ENCODE measurements at places on chromosomes 4 and X.

GRCh38 chrX:13506574-13506973 is 62.8 kb upstream of the EGFL6 start:
- peak; percentile 62 for DNase-seq

DNA sequence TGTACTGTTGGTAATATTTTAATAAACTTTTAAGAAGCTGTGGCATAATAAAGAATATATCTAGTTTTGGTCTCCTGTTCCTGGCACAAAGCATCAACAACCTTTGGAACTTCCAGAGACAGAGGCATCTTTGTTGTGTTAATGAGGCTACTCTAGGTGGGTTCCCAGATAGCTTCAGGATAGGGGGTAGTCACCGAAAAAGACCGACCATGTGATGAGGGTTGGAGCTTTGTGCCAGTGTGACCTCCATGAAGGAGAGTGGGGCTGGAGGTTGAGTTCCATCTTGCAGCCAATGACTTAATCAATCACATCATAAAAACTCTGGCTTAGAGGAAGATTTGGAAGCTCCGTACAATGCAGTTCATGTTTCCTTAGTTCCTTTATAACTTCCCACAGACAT is 9.9 kb downstream of the PPAT start:
- DNase-seq, result no peak

DNA sequence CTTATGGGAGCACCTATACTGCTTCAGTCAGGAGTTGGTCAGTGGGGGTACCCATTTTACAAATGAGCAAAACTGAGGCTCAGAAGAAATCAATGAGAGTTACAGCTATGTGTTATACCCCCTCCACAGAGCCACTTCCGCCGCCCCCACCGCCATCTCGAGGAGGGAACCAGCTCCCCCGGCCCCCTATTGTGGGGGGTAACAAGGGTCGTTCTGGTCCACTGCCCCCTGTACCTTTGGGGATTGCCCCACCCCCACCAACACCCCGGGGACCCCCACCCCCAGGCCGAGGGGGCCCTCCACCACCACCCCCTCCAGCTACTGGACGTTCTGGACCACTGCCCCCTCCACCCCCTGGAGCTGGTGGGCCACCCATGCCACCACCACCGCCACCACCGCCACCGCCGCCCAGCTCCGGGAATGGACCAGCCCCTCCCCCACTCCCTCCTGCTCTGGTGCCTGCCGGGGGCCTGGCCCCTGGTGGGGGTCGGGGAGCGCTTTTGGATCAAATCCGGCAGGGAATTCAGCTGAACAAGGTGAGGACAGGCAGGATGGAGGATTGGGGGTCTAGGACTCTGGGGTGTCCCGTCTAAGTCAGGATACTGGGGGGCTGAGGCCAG is 5.0 kb downstream of the WAS start:
- DNase-seq, result no peak

GRCh38 chrX:69163936-69164741 is 1.1 kb downstream of the PJA1 start:
- DNase-seq, result no peak

DNA sequence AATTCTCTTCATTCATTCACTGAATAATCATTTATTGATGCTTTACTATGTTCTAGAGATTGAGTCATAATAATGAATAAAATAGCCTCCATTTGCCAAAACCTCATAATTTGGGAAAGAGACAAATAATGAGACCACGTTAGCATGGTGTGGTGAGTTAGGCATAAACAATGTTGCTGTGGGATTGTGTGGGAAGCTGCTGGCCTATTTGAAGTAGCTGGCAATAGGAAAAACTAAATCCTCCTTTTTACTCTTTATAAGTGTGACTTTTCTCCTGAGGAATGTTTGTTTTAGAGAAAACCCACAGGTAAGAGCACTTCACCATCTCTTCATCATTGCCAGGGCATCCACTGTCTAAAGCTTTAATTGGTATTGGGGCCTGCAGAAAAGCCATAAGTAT is 95.3 kb downstream of the AREG start:
- DNase-seq, result no peak

DNA sequence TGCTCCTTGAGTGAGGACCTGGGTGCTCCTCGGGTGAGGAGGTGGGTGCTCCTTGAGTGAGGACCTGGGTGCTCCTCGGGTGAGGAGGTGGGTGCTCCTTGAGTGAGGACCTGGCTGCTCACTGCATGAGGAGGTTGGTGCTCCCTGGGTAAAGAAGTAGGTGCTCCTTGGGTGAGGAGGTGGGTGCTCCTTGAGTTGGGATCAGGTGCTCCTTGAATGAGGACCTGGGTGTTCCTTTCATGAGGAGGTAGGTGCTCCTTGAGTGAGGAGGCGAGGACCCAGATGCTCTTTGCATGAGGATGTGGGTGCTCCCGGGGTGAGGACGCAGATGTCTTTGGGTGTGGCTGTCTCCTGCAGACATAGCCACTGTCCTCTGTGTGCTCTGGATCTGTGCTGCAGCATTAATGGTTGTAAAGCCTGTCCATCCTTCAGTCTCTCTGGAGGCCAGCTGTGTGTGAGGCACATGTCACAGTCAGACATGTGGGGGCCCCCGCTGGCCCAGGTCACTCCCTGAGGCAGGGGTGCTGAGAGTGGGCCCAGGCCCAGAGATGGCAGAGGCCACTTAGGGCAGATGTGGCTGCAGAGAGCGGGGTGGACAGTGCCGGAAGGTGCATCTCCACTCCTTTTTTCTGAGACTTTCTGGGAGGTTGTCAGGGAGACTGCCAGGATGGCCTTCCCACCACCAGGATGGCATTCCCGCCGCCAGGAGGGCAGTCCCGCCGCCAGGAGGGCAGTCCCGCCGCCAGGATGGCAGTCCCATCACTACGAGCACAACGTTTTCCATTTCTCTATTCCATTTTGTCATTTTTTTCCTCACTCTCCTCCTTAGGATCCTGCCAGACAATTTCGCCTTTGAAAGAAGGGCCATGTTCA is 101.8 kb downstream of the HMX1 start:
- DNase-seq, result no peak

GRCh38 chr4:174697202-174697601 is 131.8 kb downstream of the GLRA3 start:
- no peak for DNase-seq

DNA sequence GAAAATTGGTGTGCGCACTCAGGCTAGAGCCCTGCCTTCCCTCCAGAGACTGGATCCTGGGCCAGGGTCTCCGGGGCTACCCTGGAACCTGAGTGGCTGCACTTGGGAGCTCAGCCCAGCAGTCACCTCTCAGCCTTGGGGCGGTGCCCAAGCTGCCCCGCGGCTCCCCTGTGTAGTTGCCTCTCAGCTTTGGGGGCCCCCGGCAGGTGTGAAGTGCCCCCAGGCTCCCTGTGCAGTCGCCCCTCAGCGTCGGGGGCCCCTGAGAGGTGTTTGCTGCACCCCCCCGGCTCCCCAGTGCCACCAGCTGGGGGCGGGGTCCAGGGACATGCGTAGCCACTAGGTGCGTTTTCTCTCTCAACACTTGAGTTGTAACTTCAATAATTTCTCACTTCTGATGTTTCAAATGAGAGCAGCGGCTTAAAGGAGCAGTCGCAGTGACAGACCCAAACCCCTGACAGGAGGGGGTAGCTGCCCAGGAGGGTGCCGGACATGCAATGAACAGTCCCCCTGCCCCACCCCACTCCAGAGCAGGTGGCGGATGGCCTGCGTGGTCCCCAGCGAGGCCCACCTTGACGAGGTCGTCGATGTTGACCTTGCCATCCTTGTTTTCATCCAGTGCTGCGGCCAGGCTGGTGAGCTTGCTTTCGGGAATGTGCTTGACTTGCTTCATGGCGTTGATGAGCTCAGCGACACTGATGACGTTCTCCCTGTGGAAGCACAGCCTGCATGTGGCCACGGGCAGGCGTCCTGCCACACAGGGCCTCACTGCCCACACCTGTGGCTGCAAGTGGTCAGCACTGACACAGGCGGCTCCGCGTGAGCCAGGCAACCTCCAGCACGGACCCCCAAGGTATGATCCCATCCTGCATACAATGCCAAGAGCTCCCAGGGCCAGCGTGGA is 22.3 kb downstream of the FGFR3 start:
- no peak for DNase-seq

DNA sequence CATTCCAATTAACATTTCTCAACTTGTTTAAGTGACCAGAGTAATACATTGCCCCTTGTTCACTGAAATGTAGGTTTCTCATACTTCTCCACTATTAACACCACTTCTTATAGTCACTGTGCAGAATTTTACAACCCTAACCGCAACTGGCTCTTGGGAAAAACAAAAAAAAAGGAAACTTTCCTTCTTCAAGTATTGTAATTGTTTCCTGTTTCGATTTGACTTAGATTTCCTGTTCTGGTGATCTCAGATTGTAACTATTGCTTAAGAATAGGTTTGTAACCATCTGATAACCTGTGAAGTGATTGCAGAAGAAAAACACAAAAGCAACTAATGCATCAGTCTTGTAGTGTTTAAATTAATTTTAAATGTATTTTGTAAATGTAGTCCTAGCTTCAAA is 594.7 kb upstream of the GALNT7 start:
- no peak for DNase-seq

DNA sequence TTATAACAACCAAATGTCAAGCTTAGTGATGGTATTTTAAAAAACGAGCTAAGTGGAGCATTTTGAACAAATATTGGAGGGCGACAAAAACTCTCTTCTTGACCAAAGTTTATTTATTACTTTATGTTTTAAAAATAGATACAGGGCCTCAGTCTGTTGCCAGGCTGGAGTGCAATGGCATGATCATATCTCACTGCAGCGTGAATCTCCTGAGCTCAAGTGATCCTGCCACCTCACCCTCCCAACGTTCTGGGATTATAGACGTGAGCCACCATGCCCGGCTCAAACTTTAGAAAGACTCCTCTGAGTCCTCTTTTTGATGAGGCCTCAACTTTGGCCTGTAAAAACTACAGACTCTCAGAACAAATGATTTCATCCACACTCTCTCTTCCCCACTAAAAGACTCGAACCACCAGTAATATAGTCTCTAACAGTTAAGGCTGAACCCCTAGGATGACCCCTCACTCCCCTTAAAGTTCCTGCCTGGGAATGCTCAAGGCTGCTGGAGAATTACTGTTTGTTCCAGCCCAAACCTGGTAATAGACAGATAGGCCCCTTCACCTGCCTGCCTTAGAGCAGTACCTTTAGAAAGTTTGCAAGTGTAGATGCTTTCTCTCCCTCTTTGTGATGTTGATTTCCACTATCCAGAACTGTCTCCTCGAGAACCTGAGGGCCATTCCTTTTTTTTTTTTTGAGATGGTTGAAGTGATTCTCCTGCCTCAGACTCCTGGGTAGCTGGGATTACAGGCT is 55.3 kb upstream of the HPSE start:
- DNase-seq, result no peak

DNA sequence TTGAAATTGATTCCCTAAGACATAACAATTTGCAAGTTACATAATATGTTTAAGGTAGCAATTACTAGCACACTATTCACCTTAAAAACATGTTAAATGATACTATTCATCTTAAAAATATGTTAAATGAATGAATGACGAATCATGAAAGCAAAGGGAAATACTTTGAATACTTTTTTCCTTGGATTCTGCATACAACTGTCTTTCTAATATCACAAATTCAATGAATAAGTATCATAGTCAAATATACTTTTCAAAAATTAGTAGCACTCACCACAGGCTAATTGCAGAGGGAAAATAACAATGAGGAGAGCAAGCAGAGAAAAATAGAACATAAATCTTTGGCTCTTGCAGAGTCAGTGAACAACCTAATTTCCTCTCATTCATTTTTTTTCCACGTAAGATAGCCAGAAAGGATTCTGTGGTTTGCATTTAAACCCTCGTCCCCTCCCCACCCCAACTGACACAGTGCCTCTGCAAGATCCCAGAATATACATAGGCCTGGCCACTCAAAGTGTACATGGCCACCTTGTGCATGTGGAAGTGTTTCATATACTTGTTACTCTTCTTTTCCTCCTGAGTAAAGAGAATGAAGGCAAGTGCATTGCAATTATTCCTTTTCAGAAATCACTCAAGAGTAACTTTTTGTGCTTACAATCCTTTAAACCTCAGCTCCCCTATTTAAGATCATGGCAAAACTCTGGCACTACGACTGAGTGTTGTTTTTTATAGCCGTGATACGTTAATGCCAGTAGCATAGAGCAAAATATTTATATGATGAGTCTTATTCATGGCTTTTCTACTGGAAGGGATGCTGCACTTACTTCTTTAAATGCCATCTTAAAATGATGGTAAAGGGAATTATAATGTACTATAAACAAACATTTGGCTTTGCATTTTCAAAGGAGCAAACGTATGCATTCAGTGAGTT is 236.4 kb downstream of the PDGFC start:
- no peak for DNase-seq

- no peak for DNase-seq
Measured at GRCh38 chr4:6746721-6747293, 30.8 kb downstream of the BLOC1S4 start.

DNA sequence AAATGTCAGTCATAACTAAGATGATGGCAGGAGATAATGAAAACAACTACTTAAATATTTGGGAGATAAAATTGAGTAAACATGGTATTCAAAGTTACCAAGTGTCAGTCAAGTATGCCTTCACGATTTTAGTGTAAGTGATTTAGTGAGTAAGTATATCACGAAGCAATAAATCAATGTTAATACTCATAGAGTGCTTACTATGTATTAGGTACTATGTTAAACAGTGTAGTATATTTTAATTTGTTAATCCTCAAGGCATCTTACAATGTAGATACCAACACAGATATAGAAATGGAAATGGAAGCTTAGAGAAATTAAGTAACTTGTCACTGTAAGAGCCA is 59.6 kb downstream of the ANXA3 start:
- no peak for DNase-seq

GRCh38 chr4:170736710-170737109 is 647.0 kb upstream of the AADAT start:
- no peak for DNase-seq

- DNase-seq, result no peak
Measured at GRCh38 chr4:121411151-121411744, 30.4 kb upstream of the QRFPR start.

DNA sequence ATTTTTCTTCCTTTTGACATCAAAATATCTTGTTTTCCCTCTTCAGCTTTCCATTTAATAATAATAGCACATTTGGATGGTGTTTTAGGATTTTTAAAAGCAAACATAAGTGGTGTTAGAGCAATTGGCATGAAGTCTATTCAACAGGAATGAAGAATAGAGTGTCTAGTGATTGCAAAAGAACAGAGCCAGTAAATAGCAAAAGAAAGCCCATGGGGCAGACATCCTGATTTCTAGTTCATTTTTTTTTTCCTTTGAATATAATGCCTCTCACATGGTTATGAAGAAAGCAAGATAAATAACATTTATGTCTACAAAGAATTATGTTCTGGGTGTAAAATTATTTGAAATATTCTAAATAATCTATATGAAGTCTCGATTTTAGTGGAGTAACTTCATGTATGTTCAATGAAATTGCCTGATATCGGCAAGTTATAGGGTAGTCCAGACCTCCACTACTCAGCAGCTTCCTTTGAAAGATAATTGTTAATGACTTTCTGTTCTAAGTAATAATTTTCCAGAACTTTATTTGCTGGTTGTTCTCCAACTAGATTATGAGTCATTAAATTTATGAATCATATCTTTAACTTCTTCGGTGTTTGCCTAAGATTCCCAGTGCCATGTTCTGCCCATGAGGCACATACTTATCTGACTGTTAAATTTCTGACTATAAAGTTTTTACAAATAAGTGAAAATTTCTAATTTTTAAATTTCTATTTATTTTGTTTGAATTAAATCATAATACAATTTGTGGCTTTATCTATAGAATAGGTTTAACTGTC is 587.9 kb downstream of the TLL1 start:
- DNase-seq, result no peak

GRCh38 chrX:13569479-13570260 is at the start of gene EGFL6:
Gene EGFL6, plus strand, starts transcription at chrX:13569601. Its CDS starts 261 bp downstream, at chrX:13569862.
- no peak for DNase-seq

Measured in hematopoietic multipotent progenitor cell treated with erythropoietin and hydrocortisone succinate and interleukin-3 and kit ligand, for 15 days (in vitro differentiated cells).